ENCODE measurements at places on chromosomes 4 and X.

DNA sequence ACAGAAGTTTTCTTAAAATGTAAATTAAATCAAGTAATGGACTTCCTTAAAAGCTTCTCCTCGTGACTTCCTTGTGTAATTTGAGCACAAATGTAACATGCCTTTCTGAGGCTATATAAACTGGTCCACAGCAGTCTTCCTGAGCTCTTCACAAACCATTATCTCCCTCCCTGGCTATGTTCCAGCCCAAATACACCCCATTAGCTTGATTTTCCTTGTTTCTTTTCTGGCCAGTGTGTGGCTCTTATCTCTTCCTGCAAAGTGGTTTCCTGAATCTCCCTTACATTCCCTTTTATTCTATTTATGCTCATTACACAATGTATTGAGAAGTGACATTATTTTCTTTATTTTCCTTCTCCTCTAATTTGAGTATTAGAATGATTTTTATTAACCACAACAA lies 1085.3 kb upstream of the PCDH10 start:
- DNase-seq, result no peak

- DNase-seq, result no peak
These were observed 631 bp downstream of the EVC start for GRCh38 chr4:5711479-5712184.

DNA sequence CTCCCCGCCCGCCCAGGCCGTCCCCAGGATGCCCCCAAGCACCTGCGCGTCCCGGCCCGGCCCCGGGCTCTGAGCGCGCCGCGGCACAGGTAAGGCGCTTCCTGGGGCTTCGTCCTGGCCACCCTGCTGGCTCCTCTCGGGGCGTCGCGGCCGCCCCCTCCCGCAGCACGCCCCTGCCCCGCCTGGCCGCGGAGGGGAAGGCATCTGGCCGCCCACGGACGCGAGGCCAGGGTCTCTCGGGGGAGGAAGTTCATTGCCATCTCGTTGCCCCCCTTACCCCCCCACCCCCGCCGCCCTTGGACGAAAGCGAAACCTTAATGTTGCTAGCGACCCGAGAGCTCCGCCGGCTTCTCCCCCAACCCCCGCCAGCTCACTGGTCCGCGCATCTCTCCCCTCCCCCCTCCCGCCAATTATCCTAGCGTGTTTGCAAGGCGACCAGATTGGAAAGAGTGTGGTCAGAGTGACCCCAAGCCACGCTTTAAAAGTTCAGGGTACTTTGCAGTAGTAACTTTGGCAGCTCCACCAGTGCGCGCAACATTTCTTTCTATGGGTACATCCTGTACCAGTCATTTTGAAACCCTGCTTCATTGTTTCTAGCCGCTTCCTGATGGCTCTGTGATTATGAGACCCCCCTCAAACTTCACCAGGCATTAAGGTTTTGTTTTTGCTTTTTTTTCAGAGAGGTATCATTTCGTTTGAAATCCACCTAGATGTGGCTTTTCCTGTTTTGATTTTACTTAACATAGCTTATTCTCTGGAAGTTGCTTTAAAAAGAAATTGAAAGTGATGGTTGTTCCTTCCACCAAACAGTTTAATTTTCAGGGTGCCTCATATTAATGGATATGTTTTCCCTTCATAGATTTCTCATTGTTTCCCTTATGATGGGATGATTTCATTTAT lies 626 bp downstream of the TBC1D1 start:
- DNase-seq, result peak; percentile 92

GRCh38 chrX:106917830-106918500 lies 2.2 kb upstream of the CLDN2 start:
- peak; percentile 10 for DNase-seq

DNA sequence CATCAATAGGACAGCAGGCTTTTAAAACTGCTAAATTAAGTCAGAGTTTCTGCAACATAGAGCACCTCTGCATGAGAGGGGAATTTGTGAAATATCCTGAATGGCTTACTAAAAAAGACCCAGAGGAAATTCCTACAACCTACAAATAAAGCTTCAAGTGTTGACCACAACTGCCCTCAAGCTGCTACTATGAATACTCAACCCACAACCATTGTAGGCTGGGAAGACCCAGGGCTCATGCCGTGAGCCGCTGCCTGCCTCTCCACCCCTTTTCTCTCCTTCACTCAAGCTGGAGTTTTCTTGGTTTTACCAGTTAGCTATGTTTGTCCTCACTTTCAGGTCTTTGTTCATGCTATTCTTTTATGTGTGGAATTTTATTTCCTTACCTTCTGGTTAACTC lies 151.6 kb downstream of the EMCN start:
- no peak for DNase-seq

DNA sequence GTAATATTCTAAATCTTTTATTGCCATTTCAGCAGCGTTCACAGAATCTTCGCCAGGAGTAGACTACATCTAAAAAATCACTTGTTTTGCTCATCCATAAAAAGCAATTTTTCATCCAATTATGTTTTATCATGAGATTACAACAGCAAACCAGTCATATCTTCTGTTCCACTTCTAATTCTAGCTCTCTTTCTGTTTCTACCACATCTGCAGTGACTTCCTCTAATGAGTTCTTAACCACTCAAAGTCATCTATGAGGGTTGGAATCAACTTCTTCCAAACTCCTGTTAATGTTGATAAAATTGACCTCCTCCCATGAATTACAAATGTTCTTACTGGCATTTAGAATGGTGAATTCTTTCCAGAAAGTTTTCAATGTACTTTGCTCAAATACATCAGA lies 174.4 kb upstream of the BRWD3 start:
- no peak for DNase-seq

- DNase-seq, result no peak
These were observed 2.0 kb upstream of the PROM1 start for GRCh38 chr4:16085822-16086221.
